Activated naive CD4-positive, alpha-beta T cell (primary cell): ENCODE measurements at places on chromosomes 16 and 17.

DNA sequence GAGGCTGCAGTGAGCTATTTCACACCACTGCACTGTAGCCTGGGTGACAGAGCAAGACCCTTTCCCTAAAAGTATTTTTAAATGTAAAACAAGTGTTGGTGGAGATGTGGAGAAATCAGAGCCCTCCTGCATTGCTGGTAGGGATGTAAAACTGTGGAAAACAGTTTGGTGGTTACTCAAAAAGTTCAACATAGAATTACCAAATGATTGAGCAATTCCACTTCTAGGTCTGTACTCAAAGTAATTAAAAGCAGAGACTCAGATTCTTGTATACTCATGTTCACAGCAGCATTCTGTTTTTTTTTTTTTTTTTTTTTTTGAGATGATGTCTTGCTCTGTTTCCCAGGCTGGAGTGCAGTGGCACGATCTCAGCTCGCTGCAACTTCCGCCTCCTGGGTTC is 141.8 kb downstream of the PITPNC1 start:
- no peak for DNase-seq

DNA sequence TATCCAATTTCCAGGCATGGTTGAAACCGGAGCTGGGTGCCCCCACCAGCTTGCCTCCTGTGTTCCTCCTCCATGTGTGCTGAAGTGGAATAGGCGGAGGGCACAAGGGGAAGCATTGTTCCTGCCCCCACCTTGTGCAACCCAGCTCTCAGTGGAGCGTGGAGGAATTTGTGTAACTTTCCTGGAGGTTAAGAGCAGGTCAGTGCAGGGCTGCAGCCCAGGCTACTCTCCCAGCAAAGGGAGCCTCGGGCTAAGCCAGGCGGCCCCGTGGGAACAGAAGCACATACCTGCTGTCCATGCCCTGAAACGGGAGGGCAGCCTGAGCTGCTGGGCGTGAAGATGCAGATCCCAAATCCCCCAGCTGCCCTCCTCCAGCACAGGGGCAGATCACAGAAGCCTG is 158.8 kb upstream of the LHX1 start:
- no peak for DNase-seq

DNA sequence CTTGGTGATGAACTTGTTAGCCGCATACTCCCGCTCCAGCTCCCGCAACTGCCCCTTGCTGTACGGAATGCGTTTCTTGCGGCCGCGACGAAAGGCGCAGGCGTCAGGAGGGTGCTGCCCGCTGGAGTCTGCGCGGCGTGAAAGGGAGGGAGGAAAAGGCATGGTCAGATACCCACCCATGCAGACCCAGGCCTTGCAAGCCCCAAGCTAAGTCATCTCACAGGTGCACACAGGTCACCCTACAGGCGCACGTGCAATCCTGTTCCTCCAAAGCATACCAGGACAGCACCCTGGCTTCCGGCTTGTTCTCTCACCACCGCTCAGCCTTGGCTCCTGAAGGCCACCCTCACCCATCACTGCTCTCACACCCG is 1.6 kb downstream of the HOXB13 start:
- DNase-seq: no peak

GRCh38 chr16:88792668-88793250 is 7.7 kb upstream of the PIEZO1 start:
- DNase-seq: no peak

DNA sequence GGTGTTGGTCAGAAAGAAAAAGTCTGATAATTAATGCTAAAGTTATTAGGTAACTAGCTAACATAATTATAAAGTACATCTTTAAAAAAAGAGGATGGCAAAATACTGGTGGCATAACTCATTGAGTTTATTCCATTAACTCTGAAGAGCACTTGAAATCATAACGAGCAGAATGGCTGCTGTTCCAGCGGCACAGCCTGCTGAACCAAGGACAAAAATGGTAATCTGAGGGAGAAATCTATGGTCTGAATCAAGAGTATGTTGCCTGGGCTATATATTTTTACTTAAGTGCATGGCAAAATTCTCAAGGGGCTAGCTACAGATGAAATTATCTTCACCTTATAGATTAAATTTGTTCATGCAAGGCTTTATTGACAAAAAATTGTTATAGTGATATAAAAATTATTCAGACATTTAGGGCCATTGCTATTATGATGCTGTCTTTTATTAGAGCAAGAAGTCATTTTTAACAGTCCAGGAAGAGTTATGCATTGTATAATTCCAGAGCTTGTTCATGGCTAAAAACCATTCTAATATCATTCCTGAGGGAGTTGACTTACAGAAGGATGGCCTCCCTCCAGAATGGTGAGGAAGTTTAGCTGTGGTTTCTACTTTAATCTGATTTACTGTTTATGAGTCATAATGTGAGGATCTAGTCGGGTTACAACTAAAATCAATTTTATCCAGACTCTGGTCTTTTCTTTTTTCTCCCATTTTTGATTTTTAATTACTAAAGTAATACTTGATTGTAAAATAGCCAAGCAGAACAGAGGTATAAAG is 41.4 kb upstream of the ANKFN1 start:
- no peak for DNase-seq

DNA sequence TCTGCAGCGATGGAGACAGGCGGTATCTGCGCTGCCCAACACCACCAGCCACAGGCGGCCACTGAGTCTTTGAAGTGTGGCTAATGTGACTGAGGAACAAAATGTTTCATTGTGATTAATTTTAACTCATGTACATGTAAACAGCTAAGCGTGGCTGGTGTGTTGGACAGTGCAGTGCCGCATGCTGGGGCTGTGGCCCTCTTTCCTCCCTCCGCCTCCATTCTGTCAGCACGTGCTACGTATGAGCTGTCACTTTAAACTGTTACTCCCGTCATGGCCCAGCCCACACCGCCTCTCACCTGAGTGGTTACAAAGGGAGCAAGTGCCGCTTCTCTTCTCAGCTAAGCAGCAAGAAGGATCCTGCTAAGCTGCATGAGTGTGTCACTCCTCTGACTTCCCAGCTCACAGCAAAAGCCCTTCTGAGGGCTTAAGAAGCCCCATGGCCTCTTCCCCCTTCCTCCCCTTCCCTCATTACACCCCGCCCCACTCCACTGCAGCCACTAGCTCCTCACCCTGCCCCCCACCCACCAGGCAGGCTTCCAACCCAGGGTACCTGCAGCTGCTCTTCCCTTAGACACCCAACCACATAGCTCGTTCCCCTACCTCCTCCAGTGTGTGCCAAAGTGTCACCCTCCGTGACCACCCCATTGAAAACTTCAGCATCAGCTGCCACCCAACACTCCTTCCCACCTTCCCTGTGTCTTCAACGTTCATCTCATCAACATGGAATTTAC is 15.0 kb downstream of the HASPIN start:
- peak; percentile 21 for DNase-seq

GRCh38 chr16:27230562-27231001 is 27.3 kb downstream of the KDM8 start:
- DNase-seq: peak; percentile 19

DNA sequence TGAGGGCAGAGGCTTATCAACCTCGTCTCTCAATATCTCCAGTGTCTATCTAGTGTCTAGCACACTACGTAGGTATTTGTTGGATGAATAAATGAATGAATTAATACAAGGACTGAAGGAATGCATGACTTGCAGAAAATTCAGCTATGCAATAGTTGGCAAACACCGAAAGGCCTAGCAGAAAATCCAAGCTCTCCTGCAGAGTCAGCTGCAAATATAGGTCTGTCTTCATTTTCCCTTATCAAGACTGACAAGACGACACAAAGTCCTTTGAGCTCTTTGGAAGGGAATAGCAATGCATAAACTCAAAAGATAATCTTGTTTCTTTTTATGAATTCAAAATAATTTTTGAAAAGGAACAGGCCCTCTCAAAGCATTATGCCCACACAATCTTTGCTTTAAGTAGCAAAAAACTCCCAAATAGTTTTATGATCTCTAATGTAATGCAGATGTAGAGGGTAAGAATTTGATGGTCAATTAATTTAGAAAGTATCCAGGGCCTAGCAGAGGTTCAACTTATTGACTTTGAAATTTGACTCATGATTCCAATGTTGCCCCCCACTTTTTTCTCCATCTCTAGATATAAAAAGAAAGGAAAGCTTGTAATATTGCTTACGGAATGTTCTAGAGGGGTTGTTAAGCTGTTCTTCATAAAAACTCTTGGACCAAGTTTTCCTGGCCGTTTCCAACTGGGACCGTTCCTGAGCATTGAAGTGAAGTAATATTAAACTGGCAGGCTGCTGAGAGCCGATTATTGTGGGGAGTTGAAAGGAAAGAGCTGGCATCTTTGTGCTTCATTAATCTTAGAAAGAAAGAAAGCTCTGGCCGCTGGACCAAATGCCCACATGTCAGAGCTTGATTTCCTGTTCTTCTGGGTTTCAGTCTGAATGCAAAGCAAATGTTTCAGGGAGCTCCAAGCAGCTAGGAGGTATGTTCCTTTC is 227.3 kb downstream of the HS3ST3A1 start:
- no peak for DNase-seq

DNA sequence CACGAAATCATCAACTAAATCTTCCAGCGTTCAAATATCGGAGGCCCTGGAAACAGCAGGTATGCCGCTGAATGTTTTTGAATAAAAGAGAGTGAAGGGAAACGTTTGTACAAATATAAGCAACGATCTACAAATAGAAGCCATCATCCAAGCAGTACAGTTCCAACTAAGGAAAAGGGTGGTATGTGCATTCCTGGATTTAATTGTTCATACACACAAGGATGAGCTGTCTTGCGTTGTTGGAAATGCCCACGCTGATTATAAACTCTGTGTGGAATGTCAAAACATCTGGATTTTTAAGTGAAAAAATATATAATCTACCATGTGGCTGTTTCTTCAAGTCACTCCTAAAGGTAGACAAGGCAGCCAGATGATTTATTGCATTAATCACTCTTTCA is 191.8 kb upstream of the HSBP1 start:
- DNase-seq: no peak

DNA sequence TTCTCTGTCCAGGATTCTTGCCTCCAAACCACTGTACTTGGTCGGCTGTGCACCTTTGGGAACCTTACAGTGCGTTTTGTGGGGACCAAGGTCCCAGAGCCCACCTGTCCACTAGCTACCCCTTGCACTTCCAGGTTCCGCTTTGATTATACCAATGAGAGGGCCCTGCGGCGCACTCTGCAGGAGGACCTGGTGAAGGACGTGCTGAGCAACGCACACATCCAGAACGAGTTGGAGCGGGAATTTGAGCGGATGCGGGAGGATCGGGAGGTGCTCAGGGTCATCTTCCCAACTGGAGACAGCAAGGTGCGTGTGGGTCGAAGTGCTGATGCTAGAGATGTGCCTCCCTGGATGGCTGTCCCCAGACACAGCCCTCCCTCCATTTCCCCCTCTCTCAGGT is 18.8 kb downstream of the POLR2A start:
- no peak for DNase-seq

- no peak for DNase-seq
Measured at GRCh38 chr17:56755310-56755709, 78.4 kb downstream of the C17orf67 start.
